Vagina (tissue), 2 donors: ENCODE measurements at places on chromosomes 7 and 10. TPM values are rescaled to one million over a fixed set of nuclear protein-coding genes. Genes with fewer than 3 reads are reported as not detected.

DNA sequence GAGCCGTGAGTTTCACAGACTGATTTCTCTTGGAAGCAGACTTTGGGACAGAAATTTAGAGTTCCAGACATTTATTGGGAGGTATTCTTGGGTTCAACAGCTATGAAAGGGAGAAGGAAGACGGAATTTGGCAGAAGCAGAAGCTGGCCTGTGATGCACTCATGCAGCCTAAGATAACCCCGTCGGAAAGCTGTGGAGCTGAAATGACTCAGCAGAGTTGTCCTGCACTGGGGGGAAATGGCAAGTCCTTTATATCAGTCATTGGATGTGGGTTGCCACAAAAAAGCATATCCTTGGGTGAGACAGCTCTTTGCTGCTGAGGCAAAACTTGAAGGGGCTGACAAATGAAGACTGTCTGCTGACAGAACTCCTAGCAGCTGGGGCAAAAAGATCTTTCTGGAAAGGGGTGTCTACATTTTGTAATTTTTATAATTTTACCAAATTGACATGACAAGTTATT, 11.5 kb upstream of the MICU1 start:
- no peak for DNase-seq
- no peak overlapping the region for H3K27ac ChIP-seq
- peaks cover 6% of the 10 kb centered on the region for H3K4me1 ChIP-seq
- H3K27me3 ChIP-seq: no peaks in the 10 kb centered on the region
- H3K4me3 ChIP-seq: no peak overlapping the region
- no peaks in the 10 kb centered on the region for H3K36me3 ChIP-seq

DNA sequence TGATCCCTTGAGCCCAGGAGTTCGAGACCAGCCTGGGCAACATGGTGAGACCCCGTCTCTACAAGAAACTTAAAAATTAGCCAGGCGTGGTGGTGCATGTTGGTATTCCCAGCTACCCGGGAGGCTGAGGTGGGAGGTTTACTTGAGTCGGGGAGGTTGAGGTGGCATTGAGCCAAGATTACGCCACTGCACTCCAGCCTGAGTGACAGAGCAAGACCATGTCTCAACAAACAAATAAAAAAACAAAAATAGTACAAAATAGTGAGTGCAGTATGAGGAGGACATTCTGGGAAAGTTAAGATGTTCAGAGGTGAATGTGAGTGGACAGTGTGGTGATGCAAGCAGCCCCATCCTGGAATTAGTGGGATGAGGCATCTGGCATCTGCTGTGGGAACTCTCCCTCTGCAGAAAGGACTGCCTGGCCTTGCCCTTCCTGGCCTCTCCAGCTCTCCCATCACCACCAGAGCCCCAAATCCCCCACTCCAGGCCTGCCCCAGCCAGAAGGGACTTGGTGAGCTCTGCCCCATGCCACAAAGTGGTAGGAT, 96.6 kb upstream of the PARD3 start:
- peaks cover 37% of the 10 kb centered on the region for H3K4me1 ChIP-seq
- H3K27me3 ChIP-seq: no peaks in the 10 kb centered on the region
- H3K4me3 ChIP-seq: no peak overlapping the region
- H3K36me3 ChIP-seq: no peaks in the 10 kb centered on the region

GRCh38 chr7:43155636-43156035, 43.2 kb downstream of the HECW1 start:
- no peaks in the 10 kb centered on the region for H3K36me3 ChIP-seq
- no peak for DNase-seq
- H3K4me3 ChIP-seq: no peak overlapping the region
- H3K4me1 ChIP-seq: no peaks in the 10 kb centered on the region

GRCh38 chr10:118153287-118153686, 106.5 kb upstream of the RAB11FIP2 start:
- no peaks in the 10 kb centered on the region for H3K4me1 ChIP-seq
- H3K4me3 ChIP-seq: no peak overlapping the region
- no peak overlapping the region for H3K27ac ChIP-seq
- H3K36me3 ChIP-seq: no peaks in the 10 kb centered on the region

GRCh38 chr7:1055491-1055955, 11.2 kb downstream of the GPR146 start:
- H3K36me3 ChIP-seq: no peaks in the 10 kb centered on the region
- DNase-seq: no peak
- H3K27ac ChIP-seq: peak overlapping the region; percentile 57
- H3K4me3 ChIP-seq: peak overlapping the region; percentile 21

DNA sequence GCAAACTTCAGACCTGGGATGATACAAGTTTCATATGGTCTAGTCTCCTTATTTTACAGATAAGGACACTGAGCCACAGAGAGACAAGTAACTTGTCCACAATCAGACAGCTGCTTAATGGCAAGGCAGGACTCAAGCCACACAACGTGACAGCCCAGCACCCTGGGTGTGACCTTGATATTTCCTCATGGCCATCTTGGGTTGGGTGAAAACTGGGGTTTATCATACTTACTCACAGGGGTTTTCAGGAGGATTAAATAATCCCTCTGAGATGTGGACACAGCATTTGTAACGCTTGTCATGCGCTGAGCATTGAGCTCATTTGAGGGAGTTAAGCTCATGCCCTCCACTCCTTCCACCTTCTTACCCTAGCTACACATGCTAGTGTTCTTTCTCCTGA, 58.0 kb downstream of the ABLIM1 start:
- no peak for DNase-seq
- H3K4me1 ChIP-seq: no peaks in the 10 kb centered on the region
- H3K36me3 ChIP-seq: no peaks in the 10 kb centered on the region
- no peak overlapping the region for H3K4me3 ChIP-seq
- H3K27me3 ChIP-seq: no peaks in the 10 kb centered on the region

DNA sequence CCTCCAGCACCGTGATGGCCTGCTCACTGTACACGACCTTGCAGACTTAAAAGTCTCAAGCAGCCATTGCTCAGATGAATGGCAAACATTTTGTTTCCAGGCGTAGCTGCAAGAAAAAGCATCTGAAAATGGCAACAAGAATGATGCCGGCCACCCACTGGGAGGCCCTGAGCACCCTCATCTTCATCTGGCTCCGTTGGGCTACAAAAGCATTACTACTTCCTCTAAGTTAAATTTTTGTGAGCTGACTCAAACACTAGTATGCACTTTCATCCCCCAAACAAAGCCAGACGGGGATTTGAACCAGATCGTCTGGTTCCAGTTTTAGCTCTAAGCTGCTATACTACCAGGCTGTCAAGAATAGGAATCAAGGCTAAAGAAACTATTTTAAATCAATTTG, 116.6 kb upstream of the CDK1 start:
- DNase-seq: no peak
- H3K4me1 ChIP-seq: no peaks in the 10 kb centered on the region
- H3K27me3 ChIP-seq: no peaks in the 10 kb centered on the region
- H3K27ac ChIP-seq: no peak overlapping the region
- no peak overlapping the region for H3K4me3 ChIP-seq
- H3K36me3 ChIP-seq: no peaks in the 10 kb centered on the region

DNA sequence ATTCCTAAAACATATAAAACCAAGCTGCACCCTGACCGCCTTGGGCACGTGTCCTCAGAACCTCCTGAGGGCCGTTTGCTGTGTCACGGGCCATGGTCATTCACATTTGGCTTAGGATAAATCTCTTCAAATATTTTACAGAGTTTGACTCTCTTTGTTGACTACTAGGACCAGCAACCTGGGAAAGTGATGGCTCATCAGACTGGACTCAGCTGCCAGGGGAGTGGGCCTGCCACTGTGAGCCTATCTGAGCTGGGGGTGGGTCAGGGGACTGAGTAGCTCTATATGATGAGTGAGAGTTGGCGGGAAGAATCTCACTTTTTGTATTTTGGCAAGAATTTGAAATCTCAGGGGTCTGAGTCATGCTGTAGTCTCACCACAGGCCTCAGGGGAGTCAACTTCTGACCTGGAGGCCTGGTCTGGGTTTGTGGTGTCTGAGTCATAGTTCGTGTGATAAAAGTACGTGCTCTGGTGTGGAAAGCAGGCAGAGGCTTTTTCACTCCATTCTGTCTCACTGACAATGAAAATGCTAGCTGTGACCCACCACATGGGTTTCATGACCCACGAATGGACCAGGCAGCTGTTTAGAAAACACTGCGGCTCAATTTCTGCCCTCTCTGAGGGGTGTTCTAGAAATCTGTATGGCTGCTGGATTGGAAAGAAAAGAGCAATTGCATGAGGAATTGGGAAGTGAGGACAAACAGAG, 4.2 kb upstream of the UPP1 start:
- H3K27me3 ChIP-seq: no peaks in the 10 kb centered on the region
- no peaks in the 10 kb centered on the region for H3K36me3 ChIP-seq
- H3K4me3 ChIP-seq: no peak overlapping the region

GRCh38 chr10:12533723-12534122, 184.4 kb downstream of the CAMK1D start:
- no peak for DNase-seq
- H3K4me3 ChIP-seq: no peak overlapping the region
- no peak overlapping the region for H3K27ac ChIP-seq
- no peaks in the 10 kb centered on the region for H3K36me3 ChIP-seq
- peaks cover 9% of the 10 kb centered on the region for H3K4me1 ChIP-seq

DNA sequence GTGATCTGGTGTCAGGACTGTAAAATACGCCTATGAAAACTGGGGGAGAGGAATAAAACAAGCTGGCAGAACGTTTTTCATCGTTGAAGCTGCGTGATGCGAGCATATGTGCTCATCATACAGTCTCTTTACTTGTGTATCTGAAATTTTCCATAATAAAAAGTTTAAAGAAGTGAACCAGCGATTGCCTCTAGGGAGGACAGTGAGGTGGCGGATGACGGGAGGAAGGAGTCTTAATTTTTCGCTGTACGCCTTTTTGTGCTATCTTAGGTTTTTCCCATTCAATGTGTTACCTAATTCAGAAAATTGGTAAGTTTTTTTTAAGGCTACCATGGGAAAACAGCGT, 891 bp upstream of the WAPL start:
- no peaks in the 10 kb centered on the region for H3K36me3 ChIP-seq
- H3K27ac ChIP-seq: peak overlapping the region; percentile 96
- DNase-seq: no peak
- no peaks in the 10 kb centered on the region for H3K27me3 ChIP-seq
- peak overlapping the region; percentile 94 for H3K4me3 ChIP-seq
- H3K4me1 ChIP-seq: peaks cover 54% of the 10 kb centered on the region

DNA sequence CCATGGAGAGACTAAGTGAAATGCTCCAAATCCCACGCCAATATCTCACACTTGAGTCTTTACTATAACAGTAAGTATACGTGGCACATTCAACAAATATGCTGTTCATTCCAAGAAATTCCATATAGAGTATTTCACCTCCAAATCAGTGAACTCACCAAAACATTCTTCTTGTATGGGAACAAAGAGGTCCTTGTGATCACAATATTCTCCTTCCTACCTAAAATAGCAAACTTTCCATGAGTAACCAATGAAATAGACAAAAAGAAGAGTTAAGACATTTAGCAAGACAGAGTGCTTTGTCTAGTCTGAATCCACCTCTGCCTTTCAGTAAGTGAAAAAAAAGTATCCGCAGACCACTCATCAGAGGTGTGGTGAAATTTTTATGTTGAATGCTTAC, 77.3 kb upstream of the NXPH1 start:
- no peak for DNase-seq
- no peak overlapping the region for H3K4me3 ChIP-seq
- H3K27me3 ChIP-seq: no peaks in the 10 kb centered on the region
- H3K4me1 ChIP-seq: no peaks in the 10 kb centered on the region
- no peak overlapping the region for H3K27ac ChIP-seq
- H3K36me3 ChIP-seq: no peaks in the 10 kb centered on the region

GRCh38 chr7:1068619-1069018, 19.3 kb upstream of the GPER1 start:
- no peaks in the 10 kb centered on the region for H3K27me3 ChIP-seq
- peaks cover 20% of the 10 kb centered on the region for H3K4me1 ChIP-seq
- no peak overlapping the region for H3K27ac ChIP-seq
- no peak overlapping the region for H3K4me3 ChIP-seq
- no peak for DNase-seq

- no peak for DNase-seq
- H3K36me3 ChIP-seq: no peaks in the 10 kb centered on the region
- H3K4me1 ChIP-seq: peaks cover 17% of the 10 kb centered on the region
- H3K27ac ChIP-seq: no peak overlapping the region
These were observed 134.2 kb upstream of the FAM171A1 start for GRCh38 chr10:15505329-15505728.

DNA sequence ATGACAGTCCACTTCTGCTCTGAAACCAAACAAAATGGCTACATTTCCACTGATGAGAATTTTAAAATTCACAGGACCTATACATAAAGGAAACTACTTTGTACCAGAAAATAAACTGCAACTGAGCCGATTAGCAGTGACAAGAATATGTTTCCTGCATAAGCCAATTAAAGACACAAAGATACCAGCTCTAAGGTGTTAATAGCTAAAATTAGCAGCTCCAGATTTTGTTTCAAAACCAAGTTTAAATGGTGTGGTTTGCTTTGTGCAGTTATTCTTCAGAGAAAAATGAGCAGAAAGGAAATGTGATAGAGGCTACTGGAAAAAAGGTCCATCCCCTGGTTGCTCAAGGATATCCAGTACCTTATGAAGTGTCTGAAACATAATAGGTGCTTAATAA, 123.2 kb downstream of the ANK3 start:
- H3K36me3 ChIP-seq: no peaks in the 10 kb centered on the region
- no peak for DNase-seq
- H3K4me3 ChIP-seq: no peak overlapping the region
- H3K4me1 ChIP-seq: no peaks in the 10 kb centered on the region
- H3K27me3 ChIP-seq: no peaks in the 10 kb centered on the region

- no peaks in the 10 kb centered on the region for H3K36me3 ChIP-seq
- DNase-seq: no peak
- no peaks in the 10 kb centered on the region for H3K4me1 ChIP-seq
- no peaks in the 10 kb centered on the region for H3K27me3 ChIP-seq
These were observed 349.6 kb downstream of the TFEC start for GRCh38 chr7:115680921-115681320.

GRCh38 chr7:48011323-48011722, 17.6 kb downstream of the SUN3 start:
- H3K4me3 ChIP-seq: no peak overlapping the region
- H3K4me1 ChIP-seq: no peaks in the 10 kb centered on the region
- H3K27me3 ChIP-seq: no peaks in the 10 kb centered on the region
- H3K27ac ChIP-seq: no peak overlapping the region
- no peaks in the 10 kb centered on the region for H3K36me3 ChIP-seq

DNA sequence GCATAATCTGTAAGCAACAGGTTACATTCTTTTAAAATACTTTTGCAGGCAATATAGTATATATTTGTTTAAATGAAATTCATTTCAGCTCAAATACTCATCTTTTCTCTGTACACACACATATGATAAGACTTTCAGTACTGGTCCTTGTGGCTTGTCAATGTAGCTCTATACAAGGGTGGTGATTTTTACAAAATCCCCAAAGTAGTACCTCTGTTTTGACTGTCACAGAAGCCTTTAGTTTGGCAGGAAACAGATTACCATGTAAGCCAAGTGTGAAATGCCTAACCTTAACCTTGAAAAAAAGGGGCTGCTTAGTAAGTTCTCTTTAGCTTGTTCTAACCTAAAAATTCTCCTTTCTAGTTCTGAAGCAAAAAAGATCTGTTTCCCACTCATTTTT, 87.9 kb downstream of the KCND2 start:
- H3K36me3 ChIP-seq: no peaks in the 10 kb centered on the region
- no peak overlapping the region for H3K27ac ChIP-seq
- no peaks in the 10 kb centered on the region for H3K27me3 ChIP-seq
- H3K4me1 ChIP-seq: no peaks in the 10 kb centered on the region
- DNase-seq: no peak

- H3K36me3 ChIP-seq: no peaks in the 10 kb centered on the region
- H3K27ac ChIP-seq: peak overlapping the region; percentile 80
- H3K4me1 ChIP-seq: peaks cover 98% of the 10 kb centered on the region
- H3K27me3 ChIP-seq: no peaks in the 10 kb centered on the region
These were observed 59.2 kb downstream of the HK1 start for GRCh38 chr10:69337296-69338132.

Gene ZRANB1
- 23.8 TPM for total RNA-seq

Gene CPA1
- total RNA-seq: not detected

Gene SH2D4B
- total RNA-seq: not detected

Gene SLC39A12
- total RNA-seq: not detected

Gene ZNF503
- 24.6 TPM for total RNA-seq
